RKO (cell line): ENCODE measurements at places on chromosomes 4 and X.
A peak's percentile ranks its signal among the peaks of the same experiment; 100 is the strongest.

DNA sequence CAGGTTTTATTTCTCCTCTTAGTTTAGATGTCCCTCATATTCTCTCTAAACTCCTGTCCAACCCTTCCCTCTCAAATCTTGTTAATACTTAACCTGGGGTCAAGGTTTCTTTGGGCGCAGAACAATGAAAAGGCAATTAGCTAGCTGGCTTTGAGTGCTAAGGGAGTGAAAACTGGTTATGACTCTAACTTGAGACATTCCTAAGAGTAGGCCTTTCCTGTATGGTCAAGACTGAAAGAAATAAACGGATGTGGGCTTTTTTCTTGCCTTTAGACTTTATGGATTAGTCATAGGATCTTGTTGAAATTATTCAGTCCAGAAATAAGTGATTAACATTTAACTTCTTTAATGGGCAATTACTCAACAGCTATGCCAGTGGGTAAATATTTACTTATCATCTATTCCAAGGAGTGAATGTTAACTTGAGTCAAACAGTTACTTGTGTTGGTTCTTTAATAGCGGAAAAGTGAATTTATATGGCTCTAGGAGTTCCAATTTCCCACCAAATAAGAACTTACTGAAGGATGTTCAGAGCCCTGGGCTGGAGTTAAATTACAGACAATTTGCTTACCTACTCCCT is 141.7 kb upstream of the SCML1 start:
- peak; percentile 9 for DNase-seq

GRCh38 chr4:33975995-33976394 is 2268.3 kb downstream of the ARAP2 start:
- DNase-seq, result no peak

DNA sequence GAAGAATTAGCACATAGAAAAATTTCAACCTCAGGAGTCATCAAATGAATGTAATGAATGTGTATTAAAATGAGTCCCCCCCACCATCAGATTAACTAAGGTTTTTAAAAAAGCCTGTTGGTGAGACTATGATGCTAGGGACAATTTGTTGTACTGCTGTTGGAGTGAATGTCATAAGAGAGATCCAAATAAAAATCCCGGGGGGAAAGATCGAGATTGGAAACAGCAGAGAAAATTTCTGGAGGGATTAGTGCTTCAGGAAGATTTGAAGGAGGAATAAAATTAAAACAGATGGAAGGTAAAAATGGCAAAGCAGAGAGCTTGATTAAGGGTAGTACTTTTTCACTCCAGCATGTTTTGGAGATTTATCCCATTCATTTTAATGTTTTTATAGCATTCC is 25.9 kb upstream of the SFRP2 start:
- DNase-seq, result no peak

- DNase-seq, result no peak
Measured at GRCh38 chr4:54495091-54495490, 162.7 kb upstream of the KIT start.

GRCh38 chr4:143148521-143148920 is 36.2 kb upstream of the USP38 start:
- no peak for DNase-seq

DNA sequence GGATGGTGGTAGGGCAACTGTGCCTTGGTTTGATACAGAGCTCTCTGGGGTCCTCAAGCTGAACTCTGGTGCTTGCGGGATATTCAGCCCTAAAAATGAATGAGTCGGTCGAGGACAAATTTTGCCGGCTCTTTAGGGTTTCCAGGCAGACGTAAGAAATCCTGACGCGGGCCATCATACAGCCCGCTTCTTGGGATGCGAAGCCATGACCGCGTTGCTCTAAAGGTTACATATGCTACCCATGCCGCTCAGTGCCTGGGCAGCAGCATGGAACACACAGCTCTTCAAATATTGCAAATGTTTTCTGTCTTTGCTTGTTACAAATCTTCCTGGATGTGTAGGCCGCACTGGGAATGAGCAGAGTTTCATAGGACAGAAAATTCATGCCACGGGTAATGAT is 55.6 kb downstream of the NBDY start:
- no peak for DNase-seq

GRCh38 chrX:95919605-95920004 is 765.0 kb upstream of the DIAPH2 start:
- no peak for DNase-seq

- DNase-seq, result no peak
Measured at GRCh38 chr4:138487670-138488069, 245.5 kb upstream of the SLC7A11 start.
